ENCODE measurements at places on chromosomes 2 and 18.

DNA sequence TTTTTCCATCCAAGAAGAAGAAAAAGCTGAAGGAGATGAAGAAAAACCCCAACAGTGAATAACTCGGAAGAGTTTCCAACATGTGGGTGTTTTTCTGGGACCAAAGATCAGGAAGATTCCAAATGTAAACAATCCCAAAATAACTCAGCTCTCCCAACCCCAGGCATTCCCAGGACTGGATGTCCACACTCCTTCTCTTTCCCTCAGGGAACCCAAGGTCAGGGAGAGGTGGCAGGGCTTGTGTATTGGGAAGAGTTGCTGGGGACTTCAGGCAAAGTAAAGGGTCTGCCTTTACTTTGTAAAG is 268.0 kb downstream of the DYSF start:
- no peak for DNase-seq

GRCh38 chr2:120682654-120683053 is 53.0 kb upstream of the GLI2 start:
- no peak for DNase-seq

DNA sequence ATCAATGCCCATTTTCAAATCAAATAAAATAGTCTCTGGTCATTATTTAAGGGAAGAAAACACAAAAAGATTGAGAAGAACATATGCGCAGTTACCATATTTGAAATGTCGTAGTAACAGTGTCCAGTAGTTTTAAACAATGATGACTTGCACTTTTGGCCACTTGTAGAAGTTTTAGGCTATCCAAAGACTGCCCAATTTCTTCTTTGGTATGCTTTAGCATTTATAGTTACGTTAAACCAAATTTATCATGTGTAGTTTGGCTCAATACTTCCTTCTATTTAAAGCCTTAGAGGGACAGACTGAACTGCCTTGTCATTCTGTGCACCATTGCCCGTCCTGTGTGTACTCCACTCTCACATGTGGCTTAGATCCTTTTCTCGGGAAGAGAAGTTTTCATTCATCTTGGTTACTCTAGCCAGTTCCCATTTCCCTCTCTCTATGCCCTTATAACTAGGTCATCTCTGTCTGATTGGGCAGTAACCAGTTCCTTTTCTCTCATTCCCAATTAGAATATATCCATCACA is 84.8 kb upstream of the TTN start:
- DNase-seq, result no peak

DNA sequence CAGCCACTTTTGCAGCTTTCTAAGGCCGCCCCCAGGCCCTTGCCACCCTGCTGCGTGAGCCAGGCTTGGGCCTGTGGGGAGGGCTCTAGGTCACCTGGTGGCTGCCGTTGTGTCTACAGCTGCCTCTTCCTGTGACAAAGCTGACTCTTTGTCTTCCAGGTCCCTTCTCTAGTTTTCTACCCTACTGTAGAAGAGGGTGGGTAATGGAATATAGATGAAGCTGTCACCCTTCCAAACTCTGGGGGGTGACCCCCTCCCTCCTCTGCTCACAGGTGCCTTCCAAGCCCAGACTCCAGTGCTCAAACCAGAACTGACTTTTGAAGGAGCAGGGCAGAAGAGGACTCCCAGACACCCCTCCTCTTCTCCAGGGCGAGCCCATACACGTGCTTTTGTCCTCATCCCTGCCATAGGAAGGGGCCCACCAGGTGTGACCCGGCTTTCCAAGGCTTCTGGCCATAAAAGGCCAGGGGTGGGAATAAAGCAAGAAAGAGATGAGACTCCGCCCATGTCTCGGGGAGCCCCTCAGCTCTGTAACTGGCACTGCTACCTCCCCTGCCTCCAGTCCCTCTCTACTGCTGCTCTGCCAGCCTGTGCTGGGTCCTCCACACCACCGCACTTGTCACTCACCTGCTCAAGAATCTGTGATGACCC is 17.9 kb upstream of the SDC1 start:
- DNase-seq, result no peak

DNA sequence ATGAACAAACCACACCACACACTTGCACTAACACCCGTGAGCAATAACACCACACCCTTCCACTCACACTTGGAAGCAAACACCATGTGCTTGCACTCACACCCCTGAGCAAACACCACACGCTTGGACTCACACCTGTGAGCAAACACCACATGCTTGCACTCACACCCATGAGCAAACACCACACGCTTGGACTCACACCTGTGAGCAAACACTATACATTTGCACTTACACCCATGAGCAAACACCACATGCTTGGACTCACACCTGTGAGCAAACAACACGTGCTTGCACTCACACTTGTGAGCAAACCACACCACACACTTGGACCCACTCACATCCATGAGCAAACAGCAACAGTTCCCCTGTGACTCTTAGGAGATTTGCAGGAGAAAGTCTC is 24.4 kb downstream of the SNTG2 start:
- no peak for DNase-seq

Measured in stimulated activated CD4-positive, alpha-beta T cell treated with anti-CD3 and anti-CD28 coated beads, Interleukin-12 subunit alpha, Interleukin-12 subunit beta, amount 100 ng/mL, for 4 hours (primary cell).